Sigmoid colon (tissue), 7 donors: ENCODE measurements at places on chromosomes 11 and 22. TPM values are rescaled to one million over a fixed set of nuclear protein-coding genes. Genes with fewer than 3 reads are reported as not detected.

DNA sequence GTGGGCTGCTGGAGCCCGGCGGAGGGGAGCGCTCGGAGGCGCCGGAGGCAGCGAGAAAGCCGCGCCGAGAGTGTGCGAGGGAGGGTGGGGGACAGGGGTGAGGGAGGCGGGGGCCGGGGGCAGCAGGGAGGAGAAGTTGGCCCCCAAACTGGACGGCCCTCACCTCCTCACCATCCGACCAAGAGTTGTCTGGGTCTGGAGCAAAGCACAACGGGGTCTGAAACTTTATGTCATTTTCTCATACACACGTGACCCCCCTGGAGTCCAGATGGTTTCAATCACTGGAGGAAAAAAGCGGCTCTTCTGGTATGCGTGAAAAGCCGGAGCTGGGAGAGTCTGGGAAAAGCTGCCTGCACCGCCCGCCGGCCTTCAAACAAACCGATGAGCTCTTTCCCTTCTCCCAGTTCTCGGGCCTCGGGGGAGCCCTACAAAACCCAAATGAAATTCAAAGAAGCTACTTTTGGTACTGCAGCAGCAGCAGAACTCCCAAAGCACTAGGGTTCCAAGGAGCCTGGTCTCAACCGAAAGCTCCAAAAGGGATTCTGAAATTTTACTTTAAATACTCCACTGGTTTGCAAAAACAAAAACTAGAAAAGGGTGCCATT, 39.7 kb upstream of the AKIP1 start:
- peak overlapping the region; percentile 81 for H3K4me3 ChIP-seq
- no peaks in the 10 kb centered on the region for H3K36me3 ChIP-seq
- DNase-seq, result peak; percentile 92
- peaks cover 54% of the 10 kb centered on the region for H3K4me1 ChIP-seq
- H3K27me3 ChIP-seq, result no peaks in the 10 kb centered on the region
- H3K27ac ChIP-seq, result peak overlapping the region; percentile 90

Gene FDXACB1
- 2.1 TPM for polyA plus RNA-seq

DNA sequence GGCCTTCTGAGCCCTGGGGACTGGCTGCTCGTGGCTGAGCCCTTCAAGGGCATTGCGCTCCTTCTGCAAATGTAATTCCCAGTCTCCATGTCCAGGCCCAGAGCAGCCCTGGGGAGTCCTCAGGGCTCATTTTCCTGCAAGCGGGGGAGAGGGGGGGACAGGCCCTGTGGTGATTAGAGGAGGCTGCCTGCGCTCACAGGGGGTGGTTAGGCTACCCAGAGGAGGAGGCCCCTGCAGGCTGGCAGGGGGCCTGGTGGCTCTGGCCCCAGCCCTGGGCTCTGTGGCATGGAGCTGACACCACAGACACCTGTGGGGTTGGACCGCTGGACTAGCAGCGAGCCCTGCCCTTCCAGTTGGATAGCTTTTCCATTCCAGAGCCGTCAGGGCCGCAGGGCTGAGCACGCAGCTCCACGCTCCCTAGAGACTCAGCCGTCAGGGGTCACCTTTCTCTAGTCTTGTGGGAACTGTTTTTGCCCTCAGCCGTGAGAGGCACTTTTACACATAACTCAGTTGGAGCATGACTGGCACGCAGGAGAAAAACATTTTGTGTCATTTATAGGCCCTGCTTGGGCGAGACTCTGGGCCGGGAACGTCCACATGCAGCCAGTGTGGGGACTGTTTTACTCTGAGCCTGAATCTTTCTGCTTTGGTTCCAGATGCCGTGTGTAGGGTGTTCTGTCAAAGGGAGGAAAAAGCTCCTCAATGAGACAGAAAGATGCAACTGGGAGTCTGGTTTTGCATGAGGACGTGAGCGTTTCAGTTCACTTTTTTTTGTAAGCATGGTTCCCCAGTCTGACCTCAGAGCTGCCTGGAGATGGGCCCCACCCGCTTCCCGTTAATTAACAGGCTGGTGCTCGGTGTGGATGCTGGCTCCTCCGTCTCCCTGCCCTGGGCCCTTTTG, 58.1 kb downstream of the LRP5 start:
- no peaks in the 10 kb centered on the region for H3K27me3 ChIP-seq
- peaks cover 65% of the 10 kb centered on the region for H3K4me1 ChIP-seq

DNA sequence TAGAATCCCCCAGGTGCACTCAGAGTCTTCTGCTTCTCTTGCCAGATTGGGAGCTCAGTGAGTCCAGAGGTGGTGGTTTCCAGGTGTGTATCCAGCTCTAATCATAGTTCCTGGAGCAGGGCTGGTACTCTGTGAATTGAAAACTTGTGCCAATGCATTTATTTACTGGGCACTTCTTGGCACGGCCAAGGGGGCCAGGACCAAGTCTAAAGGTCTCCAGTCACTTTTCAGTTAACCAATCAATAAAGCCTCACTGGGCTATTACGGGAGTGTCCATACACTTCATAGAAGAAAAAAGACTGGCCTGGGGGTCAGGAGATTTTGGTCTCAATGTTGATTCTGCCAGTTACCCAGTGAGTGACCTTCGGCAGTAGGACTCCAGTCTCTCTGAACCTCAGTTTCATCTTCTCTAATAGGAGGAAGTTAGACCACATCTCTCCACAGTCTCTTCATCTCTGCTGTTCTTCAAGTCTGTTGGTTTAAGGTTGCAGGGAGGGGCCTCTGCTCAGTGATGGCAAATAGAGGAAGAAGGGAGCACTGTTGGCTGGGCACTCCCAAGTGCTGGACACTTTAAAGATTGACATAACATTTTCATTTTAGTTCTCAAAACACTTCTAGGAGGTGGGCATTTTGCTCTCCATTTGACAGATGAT, 188.5 kb upstream of the E2F8 start:
- H3K36me3 ChIP-seq, result no peaks in the 10 kb centered on the region
- no peaks in the 10 kb centered on the region for H3K4me1 ChIP-seq
- H3K27me3 ChIP-seq, result peaks cover 4% of the 10 kb centered on the region
- H3K4me3 ChIP-seq, result no peak overlapping the region

- no peaks in the 10 kb centered on the region for H3K27me3 ChIP-seq
- no peak for DNase-seq
- no peak overlapping the region for H3K27ac ChIP-seq
- H3K4me1 ChIP-seq, result peaks cover 3% of the 10 kb centered on the region
- H3K36me3 ChIP-seq, result no peaks in the 10 kb centered on the region
Measured at GRCh38 chr11:118536726-118537125, 5.7 kb downstream of the TMEM25 start.

Gene C22orf15
- polyA plus RNA-seq, result not detected
